ENCODE measurements at places on chromosomes 2 and 18. TPM values are rescaled to one million over a fixed set of nuclear protein-coding genes. Genes with fewer than 3 reads are reported as not detected.

IL36RN gene
- 11.6 TPM for total RNA-seq

ZDBF2 gene
- 2.8 TPM for total RNA-seq

KIAA2012 gene
- not detected for total RNA-seq

RESP18 gene
- not detected for total RNA-seq

MEP1B gene
- total RNA-seq, result not detected
